ENCODE measurements at places on chromosomes 3 and 15.

GRCh38 chr3:9015250-9015649, 52.0 kb upstream of the RAD18 start:
- no peak for DNase-seq

DNA sequence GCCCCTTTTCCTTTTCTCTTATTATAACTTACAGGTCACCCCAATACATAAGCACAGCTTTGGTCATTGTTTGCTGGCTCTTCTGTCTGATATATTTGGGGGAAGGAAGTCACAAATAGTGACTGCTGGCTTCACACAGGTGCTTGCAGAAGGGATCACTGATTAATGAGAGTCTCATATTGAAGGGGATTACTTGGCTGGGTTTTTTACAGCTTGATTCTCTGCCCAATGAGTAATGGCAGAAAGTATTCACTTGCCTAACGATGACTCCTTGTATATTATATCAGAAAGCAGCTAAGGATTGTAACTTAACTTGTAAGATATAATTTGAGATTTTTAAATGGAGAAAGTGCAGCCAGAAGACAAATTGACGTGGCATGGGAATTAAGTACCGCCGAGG, 119.3 kb upstream of the PFN2 start:
- DNase-seq: no peak

GRCh38 chr15:32880642-32881041, 162.8 kb downstream of the GREM1 start:
- no peak for DNase-seq

GRCh38 chr3:152818027-152818426, 16.9 kb upstream of the P2RY1 start:
- DNase-seq: no peak

DNA sequence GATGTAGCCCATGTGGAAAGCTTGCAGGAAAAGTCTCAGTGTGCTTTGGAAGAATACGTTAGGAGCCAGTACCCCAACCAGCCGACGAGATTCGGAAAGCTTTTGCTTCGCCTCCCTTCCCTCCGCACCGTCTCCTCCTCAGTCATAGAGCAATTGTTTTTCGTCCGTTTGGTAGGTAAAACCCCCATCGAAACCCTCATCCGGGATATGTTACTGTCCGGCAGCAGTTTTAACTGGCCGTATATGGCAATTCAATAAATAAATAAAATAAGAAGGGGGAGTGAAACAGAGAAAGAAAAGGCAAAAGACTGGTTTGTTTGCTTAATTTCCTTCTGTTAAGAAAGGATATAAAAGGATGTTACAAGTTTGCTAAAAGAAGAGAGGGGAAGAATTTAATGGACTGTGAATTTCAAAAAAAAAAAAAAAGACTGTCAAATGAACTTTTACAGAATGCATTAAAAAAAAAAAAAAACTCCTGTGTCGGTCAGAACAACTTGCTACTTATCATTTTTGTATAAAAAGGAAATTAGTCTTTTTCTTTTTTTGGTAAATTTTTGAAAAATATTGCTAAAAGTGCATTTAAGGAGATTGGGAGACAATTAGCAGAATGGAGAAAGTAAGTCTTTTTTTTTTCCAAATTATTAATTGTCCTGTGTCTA, 7.0 kb downstream of the NR2F2 start:
- DNase-seq: no peak

- DNase-seq: no peak
Measured at GRCh38 chr3:5423076-5423475, 235.6 kb downstream of the EDEM1 start.

GRCh38 chr15:72230197-72231065, 559 bp downstream of the PKM start:
- DNase-seq: peak; percentile 92

DNA sequence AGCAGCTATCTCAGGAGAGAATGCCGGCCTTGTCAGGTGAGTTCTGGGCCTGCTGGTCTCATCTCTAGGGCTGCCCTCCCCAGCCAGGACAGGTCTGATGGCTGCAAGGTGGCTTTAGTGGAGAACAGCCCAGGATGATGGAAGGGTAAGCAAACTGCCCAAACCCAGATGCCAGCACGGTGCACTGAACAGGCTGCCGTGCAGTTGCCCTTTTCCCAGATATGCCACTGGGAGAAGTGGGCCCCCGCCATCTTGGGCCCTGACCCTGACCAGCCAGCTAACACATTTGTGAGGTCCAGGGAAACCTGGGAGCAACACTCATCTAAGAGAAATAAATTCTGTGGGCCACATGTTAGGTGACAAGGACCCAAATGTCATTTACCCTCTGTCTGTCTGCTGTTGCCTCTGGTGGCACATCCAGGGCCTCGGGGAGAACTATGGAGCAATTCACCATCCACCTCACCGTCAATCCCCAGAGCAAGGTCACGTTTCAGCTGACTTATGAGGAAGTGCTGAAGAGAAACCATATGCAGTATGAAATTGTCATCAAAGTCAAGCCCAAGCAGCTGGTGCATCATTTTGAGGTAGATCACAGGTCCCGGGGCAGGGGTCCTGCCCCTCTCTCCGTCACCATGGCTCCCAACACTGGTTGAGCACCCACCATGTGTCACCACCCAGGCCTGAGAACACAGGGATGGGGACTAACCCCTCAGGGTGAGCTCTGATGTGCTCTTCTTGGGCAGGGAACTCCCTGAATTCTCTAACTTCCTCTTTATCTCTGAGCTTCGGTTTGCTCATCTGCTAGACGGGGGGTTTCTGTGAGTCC, 1.8 kb downstream of the ITIH1 start:
- no peak for DNase-seq

DNA sequence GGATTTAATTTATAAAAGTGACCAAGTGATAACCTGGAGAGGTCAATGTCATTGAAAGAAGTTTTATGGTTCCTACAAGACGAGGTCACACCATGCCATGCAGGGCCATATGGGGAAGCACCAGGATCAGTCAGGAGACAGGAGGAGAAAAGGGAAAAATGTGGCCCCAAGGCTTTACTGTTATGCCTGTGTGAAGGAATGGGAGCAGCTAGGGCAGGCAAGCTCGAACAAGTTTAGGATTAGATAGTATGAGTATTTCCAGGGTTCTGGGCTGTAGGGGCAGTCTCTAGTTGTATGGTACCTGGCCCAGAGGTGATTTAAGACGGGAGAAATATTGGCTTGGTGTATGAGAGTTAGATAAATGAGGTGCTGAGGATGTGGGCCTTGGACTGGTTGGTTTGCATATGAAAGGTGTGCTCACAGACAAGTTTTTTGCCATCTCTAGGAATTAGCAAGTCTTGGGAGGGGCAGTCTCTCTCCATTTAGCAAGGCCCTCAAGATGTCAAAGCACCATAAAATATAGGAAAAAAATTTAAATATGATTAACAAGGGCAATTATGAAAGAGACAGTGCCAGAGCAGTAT, 36.3 kb upstream of the DCLK3 start:
- DNase-seq: no peak

DNA sequence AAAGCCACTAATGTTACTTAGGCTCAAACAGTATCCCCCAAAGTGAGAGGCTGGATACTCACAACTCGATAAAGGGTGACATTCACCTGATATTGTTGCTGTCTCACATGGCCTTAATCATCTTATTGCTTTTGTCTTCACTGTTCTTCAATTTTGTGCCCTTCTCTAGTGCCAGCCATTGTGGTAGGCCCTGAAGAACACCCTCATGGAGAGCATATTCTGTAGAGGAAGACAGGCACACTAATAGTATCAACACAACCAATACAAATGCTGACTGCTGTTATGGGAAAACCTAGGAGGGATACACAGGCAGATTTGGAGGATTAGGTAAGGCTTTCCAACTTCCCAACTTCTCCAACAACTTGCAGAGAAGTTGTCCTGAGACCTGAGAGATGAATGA, 4.1 kb upstream of the BLM start:
- no peak for DNase-seq

GRCh38 chr3:154898443-154898842, 181.7 kb upstream of the MME start:
- no peak for DNase-seq

GRCh38 chr15:26013981-26014380, 150.9 kb upstream of the ATP10A start:
- DNase-seq: no peak

- DNase-seq: no peak
Measured at GRCh38 chr3:26752466-26752865, 129.9 kb downstream of the LRRC3B start.

DNA sequence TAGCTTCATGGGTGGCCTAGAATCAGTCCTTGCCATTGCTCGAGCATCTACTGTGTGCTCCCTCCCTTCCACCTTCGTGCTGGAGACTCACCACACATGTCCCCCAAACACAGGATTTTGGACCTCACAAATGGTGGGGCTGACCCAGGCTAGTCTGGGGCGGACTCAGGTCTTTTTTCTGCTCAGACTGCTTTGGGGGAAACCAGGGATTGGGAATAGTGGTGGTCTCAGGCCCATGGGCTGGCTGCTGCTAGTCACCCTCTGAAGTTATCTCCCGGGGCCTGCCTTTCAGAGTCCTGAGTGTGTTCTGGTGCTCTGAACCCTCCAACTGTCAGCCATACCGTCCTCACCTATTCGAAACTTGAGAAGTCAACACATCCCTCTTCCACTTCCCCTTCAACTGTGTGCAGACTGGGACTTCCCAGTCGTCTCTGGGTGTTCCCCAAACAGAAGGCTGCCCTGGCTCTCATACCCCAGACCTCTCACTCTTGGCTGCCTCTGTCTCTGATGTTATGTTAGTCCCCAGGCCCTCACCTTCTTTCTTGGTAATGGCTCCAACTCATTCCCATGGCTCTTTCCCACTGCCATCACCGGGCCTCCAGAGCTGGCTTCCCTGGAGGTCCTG, 46.0 kb downstream of the PPCDC start:
- DNase-seq: peak; percentile 42

DNA sequence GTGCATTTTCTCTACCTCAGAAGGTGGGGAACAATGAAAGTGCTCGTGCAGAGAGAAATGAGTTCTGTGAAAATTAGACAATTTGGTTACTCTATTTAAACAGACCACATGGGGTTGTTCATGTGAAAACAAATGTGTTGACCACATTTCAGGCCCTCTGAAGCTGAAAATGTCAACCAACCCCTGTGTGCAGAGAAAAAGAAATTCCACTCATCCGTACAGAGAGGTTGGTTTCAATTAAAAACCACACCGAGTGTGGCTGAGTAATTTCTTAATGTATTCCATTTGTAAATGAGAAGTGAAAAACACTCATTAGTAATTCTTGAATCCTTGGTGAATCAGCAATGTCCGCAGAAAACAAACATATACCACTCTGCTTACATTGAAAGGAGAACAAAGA, 46.9 kb upstream of the SLC7A14 start:
- DNase-seq: peak; percentile 73
